ENCODE measurements at places on chromosomes 13 and 19.

- DNase-seq = no peak
Observed at GRCh38 chr19:5935473-5936291, 21.6 kb downstream of the CAPS start.

DNA sequence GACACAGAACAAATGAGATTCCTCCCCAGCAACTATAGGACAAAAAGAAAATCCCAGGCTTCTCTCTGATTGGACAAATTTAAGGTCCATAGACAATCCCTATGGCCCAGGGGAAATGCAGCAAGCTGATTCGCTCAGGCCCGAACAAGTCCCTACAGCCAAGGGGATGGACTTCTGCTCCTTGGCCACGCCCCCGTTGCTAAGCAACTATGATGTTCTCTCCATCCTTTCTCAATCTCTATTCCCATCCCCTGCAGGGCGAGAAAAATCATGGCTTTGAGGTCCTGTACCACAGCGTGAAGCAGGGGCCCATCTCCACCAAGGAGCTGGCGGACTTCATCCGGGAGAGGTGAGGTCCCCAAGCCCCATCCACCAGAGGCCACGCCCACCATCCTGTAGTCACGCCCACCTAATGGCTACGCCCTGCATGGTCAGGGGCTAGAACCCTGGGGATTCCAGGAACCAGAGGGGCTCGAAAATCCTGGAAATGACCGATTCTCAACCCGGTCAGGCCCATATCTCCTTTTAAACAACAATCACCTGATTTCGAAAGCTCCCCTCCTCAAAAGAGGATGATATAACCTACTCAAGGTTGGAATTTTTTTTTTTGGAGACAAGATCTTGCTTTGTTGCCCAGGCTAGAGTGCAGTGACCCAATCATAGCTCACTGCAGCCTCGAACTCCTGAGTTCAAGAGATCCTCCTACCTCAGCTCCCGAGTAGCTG, 11.4 kb downstream of the FCHO1 start:
- no peak for DNase-seq

GRCh38 chr19:11377237-11377636, 2.8 kb downstream of the SWSAP1 start:
- DNase-seq = peak; percentile 36

DNA sequence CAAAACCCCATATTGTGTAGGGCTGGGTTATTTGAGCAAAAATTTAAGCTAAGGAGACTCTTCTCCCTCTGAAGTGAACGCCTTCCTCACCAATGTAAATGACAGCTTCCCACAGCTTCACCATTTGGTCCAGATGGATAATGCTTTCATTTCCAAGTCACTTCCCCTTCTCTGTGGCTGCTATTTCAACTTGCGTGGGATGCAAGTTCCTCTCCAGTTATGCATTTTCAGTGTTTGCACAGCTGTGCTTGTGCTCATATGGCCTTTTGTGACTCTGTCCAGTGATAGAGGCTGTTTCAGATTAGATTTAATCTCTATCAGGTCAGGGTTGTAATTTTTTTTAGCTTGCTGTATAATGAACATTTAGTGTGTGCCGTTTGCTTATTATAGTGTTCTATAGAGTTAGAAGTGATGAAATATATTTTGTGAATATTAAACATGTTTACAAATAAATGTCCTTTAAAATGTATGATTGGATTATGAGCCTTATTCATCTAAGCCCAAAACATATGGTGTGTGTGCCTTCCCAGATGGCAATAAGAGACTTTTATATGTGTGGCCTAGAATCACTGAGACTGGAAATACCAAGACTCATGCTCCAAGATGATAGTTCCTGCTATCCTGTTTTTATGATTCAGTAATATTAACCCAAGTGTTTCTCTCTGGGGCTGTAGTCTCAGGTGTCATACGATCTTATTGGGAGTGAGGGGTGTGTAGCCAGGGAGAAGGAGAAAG, 86.6 kb downstream of the TNFRSF19 start:
- no peak for DNase-seq

Data from activated T-helper 2 cell treated with anti-CD3 and anti-CD28 coated beads, Interferon-gamma antibody, Interleukin-2, Interleukin-4, amounts not matched to agents 10 μg/mL and 5 μg/mL and 100 μg/mL, durations not matched to agents 14 hours and 24 hours and 36 hours (primary cell).